ENCODE measurements at places on chromosomes 7 and 10. TPM values are rescaled to one million over a fixed set of nuclear protein-coding genes. Genes with fewer than 3 reads are reported as not detected.

The PUS7 gene
- total RNA-seq = 17.1 TPM

The ANKRD2 gene
- total RNA-seq = not detected

The PDCD11 gene
- 16.3 TPM for total RNA-seq

The SFRP5 gene
- total RNA-seq = not detected

The CLIP2 gene
- total RNA-seq = 11.5 TPM

The ZNF680 gene
- 8.8 TPM for total RNA-seq

The FEZF1 gene
- not detected for total RNA-seq

The ADRA2A gene
- not detected for total RNA-seq

The AOAH gene
- 2.6 TPM for total RNA-seq

The LLCFC1 gene
- total RNA-seq = not detected

The TDRD1 gene
- not detected for total RNA-seq

The PHKG1 gene
- total RNA-seq = not detected

The OR6V1 gene
- total RNA-seq = not detected

The FAM180A gene
- 3.4 TPM for total RNA-seq

The GNG11 gene
- total RNA-seq = 30.2 TPM

The SPDYE18 gene
- total RNA-seq = not detected

The OR13A1 gene
- total RNA-seq = 0.15 TPM

The C7orf57 gene
- total RNA-seq = 0.62 TPM

The WAPL gene
- 22.4 TPM for total RNA-seq

The SEMA4G gene
- total RNA-seq = 0.12 TPM

The SPAM1 gene
- total RNA-seq = not detected

The KIF11 gene
- total RNA-seq = 35.0 TPM

The SUN3 gene
- total RNA-seq = not detected

The ZNF37A gene
- 1.9 TPM for total RNA-seq

The NEURL1 gene
- 19.9 TPM for total RNA-seq

The OR2A5 gene
- total RNA-seq = not detected

The H2BK1 gene
- not detected for total RNA-seq

The PRF1 gene
- not detected for total RNA-seq

The NEUROD6 gene
- not detected for total RNA-seq

The PTF1A gene
- total RNA-seq = not detected

The NKX1-2 gene
- 0.02 TPM for total RNA-seq

The ACTL6B gene
- total RNA-seq = not detected

The TMEM178B gene
- 1.6 TPM for total RNA-seq
